ENCODE measurements at places on chromosomes 7 and 10.
A peak's percentile ranks its signal among the peaks of the same experiment; 100 is the strongest.

DNA sequence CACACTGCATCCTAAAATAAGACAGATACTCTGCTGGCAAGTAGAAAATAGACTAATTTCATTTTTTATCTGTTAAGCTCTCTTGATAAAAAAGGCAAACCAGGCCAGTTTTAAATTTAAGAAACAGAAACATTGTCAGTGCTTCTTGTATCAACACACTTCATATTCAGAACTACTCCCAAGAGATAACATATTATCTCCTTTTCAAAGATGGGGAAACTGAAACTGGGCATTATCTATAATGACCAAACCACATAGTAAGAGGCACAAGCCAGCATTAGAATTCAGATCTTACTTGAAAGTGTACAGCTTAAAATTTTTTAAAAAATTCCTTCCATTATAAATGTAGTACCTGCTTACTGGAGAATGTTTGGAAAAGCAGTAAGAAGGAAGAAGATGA is 14.7 kb downstream of the SRI start:
- DNase-seq = no peak

DNA sequence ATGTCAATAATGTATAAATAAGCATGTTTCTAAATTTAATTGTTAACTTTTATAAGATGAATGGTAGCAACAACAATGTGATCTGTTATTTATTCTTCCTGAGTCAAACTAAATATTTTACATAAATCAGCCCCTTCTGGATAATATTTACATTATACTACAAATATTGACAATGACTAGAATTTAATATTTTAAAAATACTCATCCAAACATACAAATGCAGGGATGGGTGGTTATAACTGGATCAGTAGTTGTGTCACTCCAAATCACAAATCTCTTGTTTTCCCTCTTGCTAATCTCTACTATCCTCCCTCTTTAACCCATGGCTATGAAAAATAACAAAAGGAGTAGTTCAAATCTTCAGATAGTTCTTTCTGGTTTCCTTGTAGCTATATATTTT is 407.0 kb downstream of the HTR7 start:
- DNase-seq = no peak

DNA sequence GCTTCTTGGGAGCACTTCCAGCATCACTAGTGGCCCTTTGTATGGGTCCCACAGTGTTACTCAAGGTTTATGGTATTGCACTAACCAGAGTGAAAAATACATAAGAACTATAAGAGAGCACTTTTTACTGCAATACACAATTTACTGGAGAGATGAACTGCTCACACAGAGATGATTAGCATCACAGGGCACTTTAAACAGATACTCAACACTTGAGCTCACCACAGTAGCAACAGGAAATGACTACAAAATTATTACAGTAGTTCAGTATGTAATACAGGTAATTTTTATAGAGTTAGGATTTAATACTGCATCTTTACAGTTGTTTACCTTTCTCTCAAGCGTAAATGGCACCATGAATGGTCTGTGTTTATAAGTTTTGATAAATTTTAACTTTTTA is 68.2 kb upstream of the CDK1 start:
- no peak for DNase-seq

GRCh38 chr7:111357691-111358090 is 204.6 kb downstream of the IMMP2L start:
- no peak for DNase-seq

DNA sequence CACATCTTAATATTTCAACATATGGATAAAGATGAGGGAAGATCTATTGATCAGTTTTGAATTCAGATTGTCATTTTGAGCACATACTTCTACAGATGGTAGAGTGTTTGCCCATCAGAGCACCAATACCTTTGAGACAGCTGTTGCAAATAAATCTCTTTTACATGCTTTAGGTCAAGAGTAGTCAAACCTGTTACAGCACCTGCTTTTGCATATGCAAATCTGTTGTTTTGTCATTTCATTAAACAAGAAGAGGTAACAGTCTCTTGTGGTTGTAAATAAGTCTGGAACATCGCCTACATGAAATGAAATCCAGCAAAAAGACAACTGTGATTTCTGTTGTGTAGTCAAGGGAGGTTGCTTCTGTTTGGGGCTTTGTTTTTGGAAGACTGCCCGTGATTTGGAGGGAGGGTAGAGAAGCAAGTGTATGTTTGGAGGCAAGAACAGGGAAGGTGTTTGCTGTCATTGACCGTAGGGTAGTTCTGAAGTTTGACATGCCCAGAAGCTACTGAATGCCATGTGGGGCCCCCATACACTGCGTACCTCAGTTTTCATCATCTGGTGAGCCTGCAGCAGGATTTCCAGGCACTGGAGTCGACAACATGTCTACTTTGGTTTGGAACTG is 233.6 kb upstream of the PPP1R3A start:
- DNase-seq = peak; percentile 30

DNA sequence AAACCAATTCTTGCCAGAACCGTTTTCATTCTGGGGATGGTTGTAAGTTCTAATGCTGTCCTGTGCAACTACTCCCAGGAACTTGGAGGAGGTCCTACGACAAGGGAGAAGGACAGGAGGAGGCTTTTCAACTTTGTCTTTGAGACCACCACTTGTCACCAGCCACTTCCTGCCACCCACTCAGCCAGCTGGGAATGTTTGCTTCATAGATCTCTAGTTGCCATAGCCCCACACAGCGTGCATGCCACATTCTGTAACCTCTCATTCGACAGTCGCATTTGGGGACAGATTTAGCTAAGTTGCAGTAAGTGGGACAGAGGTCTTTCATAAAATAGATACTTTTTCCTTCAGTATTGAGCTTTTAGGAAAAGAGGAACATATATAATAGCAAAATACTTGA is 78.0 kb downstream of the TAF3 start:
- DNase-seq = no peak

GRCh38 chr10:48699011-48699627 is 14.4 kb downstream of the WDFY4 start:
- DNase-seq = no peak

DNA sequence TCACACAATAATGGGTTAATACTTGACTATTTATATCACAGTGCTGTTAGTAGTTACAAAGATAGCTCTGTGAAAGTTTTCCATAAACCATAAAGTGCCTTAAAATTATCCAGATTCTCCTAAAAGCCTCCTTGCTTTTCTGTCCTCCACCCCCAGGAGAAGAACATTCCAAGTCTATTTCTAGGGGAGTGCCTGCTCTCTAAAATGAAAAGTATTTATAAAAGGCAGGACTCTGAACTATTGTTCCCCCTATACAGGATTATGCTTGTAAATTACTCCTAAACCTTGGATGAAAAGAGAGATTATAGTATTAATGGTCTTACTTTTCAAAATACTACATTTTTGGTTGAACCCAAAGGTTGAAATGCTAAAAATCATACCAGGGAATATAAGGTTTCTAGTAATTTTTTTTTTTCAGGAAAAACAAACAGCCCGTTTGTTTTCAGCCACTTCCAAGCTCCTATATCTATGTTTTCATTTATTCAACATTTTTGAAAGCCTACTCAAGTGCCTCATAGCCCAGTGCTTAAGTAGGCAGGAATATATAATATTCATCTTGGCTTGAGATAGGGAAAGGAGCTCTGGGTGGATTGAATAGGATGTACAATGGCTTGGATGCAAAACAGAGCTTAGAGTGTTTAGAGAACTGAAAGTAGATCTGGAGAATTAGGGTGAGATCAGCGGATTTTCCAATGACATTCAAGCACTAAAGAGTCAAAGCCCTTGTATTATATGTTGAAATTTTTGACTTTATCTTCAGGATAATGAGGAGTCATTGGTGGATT is 320.7 kb downstream of the GPR37 start:
- no peak for DNase-seq

- DNase-seq = no peak
Observed at GRCh38 chr10:7810443-7810842, 7.9 kb upstream of the TAF3 start.

GRCh38 chr7:39720586-39720985 is 97.2 kb downstream of the RALA start:
- peak; percentile 38 for DNase-seq

- no peak for DNase-seq
Observed at GRCh38 chr10:110395350-110396283, 90.9 kb upstream of the SMNDC1 start.

GRCh38 chr7:110131344-110131743 is 959.6 kb upstream of the LRRN3 start:
- DNase-seq = no peak

DNA sequence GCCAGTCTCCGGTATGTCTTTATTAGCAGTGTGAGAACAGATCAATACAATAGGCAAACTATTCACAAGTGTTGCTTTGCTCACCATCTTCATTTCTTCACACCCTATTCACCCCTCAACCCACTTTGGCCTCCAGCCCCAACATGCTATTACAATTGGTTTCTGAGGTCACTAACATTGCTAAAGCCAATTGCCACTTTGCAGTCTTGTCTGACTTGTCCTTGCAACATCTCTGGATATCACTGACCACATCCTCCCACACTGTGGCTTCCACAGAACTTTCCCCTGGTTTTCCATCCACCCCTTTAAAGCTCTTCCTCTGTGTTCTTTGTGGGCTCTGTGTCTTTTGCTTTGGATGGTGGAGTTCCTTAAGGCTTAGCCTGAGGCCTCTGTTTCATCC is 5.2 kb upstream of the APBB1IP start:
- DNase-seq = no peak

DNA sequence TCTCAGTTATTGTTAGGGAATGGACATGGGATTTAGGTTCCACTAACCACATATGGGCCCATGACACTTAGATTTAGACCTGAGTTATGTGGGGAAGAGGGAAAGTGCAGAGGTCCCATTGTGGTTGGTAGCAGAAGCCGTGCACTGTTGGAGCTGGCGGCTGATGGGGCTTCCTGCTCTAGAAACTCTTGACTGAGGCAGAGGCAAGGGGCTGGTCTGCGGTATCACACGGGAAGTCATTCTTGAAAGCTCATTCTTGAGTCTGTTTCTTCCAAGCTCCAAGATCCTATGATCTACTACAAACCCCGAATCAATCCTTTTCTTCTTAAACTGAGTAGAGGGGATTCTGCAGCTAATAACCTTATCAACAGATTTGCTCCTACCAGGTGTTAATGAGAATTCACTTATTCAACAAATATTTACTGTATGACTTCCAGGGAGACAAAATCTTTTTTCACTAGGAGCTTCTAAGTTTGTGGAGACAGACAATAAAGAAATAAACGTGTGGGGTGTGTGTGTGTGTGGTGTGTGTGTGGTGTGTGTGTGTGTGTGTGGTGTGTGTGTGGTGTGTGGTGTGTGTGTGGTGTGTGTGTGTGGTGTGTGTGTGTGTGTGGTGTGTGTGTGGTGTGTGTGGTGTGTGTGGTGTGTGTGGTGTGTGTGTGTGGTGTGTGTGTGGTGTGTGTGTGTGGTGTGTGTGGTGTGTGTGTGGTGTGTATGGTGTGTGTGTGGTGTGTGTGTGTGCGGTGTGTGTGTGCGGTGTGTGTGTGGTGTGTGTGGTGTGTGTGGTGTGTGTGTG is 57.1 kb downstream of the AOC1 start:
- no peak for DNase-seq

GRCh38 chr7:131550846-131551245 is 5.6 kb downstream of the PODXL start:
- DNase-seq = no peak

GRCh38 chr10:99631496-99631895 is 11.3 kb upstream of the SLC25A28 start:
- DNase-seq = no peak

DNA sequence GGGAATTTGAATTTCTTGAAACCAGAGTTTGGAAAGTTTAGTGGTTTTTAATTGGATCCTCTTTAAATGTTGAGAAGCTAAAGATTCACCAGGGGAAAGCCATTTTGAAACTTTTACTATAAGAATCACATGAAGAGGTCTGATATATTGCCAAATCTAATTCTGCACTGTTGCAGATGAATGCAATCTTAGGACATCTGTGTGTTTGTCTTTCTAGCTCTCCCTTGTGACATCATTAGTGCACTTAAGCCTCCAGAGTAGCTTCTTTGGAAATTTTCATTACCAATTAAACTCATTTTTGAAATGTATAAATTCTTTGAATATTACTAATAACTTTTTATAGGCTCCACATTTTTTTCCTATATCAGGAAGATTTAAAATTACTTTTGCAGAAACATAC is 160.2 kb downstream of the BICC1 start:
- no peak for DNase-seq

GRCh38 chr10:7410301-7410861 is 453 bp downstream of the SFMBT2 start:
- DNase-seq = no peak

GRCh38 chr7:36272567-36273269 is 116.9 kb upstream of the ANLN start:
- DNase-seq = no peak

- DNase-seq = no peak
Observed at GRCh38 chr7:4631380-4632179, 50.5 kb upstream of the FOXK1 start.

DNA sequence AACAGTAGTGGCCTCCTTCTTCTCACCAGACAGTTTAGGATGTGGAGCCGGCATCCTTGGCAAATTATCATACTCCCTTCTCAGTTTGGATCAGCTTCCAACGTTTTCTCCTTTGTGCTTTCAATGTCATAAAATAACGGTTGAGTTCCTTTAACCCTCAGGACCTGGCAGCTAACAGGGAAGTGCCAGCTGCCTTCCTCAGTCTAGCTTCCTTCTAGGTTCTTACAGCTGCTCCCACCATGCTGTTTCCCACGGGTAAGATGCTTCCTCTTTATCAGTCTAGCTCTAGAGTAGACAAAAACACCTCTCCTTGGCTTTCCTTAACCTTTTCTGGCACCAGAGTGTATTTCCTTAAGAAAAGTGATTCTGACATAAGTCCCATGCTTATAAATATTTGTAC is 33.2 kb downstream of the BLVRA start:
- no peak for DNase-seq

DNA sequence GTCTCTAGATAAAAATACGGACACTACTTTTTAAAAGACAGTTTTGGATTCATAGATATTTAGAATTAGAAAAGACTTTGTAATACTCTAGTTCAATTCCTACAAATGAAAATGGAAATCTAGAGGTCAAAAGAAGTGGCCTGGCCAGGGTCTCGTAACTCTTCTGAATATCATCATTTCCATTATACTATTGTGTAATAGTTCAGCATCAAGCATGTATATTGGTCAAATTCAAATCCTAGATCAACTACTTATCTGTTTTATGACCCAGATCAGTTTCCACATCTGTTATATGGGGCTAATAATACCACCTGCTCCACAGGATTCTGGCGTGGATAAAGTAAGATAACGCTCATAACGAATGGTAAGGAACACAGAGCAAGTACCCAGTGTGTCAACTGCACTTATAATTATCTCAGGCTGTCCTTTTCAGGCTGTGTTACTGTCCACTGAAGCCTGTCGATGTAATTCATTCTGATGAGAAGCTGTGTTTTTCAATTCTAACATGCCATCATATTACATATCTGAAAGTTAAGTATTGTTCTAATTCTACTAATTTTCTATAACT is 54.3 kb downstream of the ARHGAP21 start:
- DNase-seq = no peak

- DNase-seq = no peak
Observed at GRCh38 chr10:26800468-26800867, 60.3 kb downstream of the ABI1 start.

- no peak for DNase-seq
Observed at GRCh38 chr7:140697447-140698143, 1.1 kb downstream of the NDUFB2 start.
